Activated naive CD8-positive, alpha-beta T cell treated with anti-CD3 and anti-CD28 coated beads for 36 hours (primary cell): ENCODE measurements at places on chromosomes 1 and 21. TPM values are rescaled to one million over a fixed set of nuclear protein-coding genes. Genes with fewer than 3 reads are reported as not detected.

DNA sequence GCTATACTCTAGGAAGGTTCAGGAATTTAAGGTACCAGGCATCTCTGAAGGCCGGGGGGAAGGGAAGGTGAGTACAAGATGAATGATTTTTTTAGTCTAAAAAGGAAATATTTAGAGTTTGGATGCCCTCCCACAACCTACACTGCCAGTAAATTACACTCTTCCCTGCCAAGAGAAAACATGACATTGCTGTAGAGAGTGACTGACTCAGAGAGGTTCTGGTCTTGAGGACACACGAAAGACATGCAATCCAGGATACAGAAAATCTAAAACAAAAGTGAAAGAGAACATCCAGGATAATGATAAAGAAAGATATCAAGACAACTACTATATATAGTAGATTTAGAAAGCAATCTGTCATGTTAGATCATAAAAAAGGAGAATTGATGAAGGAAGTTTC lies 200.5 kb downstream of the TYW3 start:
- no peak for DNase-seq

- no peak for DNase-seq
These were observed 49.6 kb downstream of the TNFRSF8 start for GRCh38 chr1:12112711-12113161.

DNA sequence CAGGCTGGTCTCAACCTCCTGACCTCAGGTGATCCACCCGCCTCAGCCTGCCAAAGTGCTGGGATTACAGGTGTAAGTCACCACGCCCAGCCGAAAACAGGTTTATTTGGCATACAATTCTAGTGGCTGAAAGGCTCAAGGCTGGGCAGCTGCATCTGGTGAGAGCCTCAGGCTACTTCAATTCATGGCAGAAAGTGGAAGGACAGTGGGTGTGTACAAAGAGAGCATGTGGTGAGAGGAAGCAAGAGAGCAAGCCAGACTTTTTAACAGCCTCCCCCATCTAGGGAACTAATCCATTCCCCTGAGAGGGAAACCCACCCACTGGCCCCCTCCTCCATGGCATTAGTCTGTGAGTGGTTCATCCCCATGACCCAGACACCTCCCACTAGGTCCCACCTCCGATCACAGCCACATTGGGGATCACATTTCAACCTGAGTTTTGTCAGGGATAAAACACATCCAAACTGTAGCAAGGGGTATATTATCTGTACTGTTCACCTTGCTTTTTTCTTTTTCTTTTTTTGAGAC lies 9.5 kb downstream of the BMP8A start:
- no peak for DNase-seq

DNA sequence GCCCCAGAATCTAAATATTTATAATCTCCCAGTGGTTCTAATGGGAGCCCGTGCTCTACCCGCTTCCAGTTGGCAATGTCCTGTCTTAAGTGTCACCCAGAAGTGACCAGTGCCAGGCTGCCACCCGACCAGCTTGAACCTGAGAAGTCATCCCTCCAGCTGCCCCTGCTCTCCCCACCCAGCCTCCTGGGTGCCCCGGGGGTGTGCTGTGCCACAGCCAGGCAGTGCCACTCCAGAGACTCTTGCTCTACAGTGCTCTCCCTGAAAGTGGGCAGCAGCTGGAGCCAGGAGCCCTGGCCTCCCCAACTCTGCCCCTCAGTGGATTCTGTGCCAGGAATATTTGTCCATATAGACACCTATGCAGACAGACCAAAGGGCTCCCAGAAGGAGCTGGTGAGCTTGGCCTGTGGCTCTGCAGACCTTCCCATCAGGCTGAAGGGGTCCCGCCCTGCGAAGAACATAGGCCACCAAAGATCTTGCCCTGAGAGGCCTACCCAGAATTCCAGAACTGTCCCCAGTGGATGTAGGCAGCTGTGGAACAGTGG lies 9.0 kb upstream of the EPS8L3 start:
- DNase-seq: no peak

- DNase-seq: no peak
These were observed 140.0 kb downstream of the ETS2 start for GRCh38 chr21:38945545-38946245.

DNA sequence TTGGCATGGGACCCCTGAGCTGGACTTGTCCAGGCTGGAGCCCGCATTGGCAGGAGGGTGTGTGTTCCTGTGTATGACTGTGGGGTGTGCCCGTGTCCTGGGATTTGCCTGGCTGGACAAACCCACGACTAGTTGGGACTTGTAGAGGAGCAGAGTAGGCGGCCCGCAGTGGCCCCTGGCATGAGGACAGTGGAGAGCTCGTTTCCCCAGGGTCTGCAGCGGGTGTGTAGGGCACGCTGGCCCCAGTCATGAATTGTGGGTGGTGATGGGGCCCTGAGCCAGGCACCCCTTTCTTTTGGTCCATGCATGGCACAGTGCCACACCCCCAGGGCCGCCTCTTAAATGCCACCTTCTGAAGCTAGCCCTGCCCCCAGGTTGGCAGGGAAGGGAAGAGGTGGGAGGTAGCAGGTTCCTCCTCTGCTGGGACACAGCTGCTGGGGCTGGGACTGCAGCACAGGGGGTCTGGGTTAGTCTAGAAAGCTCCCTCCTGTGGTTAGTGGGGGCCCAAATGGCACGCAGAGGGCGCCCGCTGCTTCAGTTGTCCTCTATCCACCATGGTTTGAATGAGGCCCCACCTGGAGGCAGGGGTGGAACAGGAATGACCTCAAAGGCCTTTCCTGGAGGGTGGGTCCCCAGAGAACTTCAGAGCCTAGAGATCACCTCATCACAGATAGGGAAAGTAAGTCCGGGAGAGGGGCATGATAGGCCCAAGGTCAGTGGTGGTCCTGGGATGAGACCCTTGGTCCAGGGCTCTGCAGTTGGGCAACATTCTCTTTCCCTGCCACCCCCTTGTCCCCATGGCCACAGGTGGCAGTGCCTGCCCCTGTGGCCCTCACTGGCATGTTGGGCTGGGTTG lies 4.1 kb downstream of the CROCC start:
- DNase-seq: no peak

DNA sequence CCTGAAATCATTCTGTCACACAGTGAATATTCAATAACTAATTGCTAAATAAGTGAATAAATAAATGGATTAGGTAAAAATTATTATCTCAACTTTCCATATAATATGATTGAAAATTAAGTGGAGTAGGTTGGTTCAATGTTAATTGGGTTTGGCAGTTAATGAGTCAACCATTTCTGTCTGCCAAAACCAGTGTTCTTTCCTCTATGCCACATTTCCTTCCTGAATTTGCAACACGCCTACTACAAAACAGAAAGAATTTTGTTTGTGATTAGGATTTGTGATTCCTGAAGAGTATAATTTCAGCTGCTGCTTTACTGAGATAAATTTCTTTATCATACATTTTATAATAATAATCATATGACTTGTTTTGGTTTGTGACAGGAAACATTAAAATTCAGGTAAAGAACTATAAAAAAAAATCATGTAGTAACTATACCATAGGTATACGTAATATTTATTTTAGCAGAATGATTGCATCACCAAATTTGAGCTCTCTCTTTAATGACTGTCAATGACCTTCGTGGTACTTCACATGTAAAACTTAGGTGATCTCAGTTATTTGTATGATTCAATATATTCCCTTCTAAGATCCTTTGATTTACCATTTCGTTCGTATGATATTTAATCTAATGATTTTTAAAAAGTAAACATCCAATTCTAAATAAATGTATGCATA lies 241.3 kb downstream of the KCNT2 start:
- DNase-seq: no peak

- DNase-seq: no peak
These were observed 371.8 kb downstream of the NPHP4 start for GRCh38 chr1:5620418-5620817.

YARS1 gene
- 267 TPM for total RNA-seq

ZBTB8B gene
- total RNA-seq: not detected

CRNN gene
- not detected for total RNA-seq

THEM5 gene
- total RNA-seq: not detected

BSND gene
- not detected for total RNA-seq

TFF3 gene
- total RNA-seq: not detected

TRIM63 gene
- total RNA-seq: not detected

GJA4 gene
- total RNA-seq: not detected

LRRIQ3 gene
- 1.3 TPM for total RNA-seq
